ENCODE measurements at places on chromosomes 4 and X.

- DNase-seq: no peak
Observed at GRCh38 chr4:168059251-168059650, 33.1 kb upstream of the ANXA10 start.

DNA sequence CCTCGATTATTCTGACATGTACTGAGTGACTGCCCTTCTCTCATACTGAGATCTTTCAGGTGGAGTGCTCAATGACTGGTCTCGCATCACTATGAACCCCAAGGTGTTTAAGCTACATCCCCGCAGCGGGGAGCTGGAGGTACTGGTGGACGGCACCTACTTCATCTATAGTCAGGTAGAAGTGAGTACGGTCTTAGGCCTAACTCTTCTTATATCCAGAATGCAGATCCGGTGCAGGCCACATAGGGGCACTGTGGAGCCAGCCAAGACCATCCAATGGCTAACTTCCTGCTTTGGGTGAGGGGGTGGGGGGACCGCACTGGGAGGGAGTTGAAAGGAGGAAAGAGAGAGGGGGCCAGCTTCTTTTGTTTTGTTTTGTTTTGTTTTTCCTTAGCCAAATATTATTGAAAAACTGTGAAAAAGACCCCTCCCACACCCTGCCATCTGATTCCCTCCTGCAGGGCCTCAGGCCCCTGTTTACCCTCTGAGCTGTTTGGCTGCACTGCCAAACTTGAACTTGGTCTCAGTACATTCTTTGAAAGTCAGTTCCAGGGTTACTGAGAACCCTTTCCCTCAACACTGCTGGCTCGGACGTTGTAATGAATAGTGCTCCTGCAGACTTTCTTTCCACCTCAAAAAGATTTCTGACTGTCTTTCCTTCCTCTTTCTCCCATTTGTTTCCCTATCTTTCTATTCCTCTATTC, 16.2 kb downstream of the AWAT2 start:
- DNase-seq: peak; percentile 29

- no peak for DNase-seq
Observed at GRCh38 chr4:82811838-82812341, 13.3 kb upstream of the SCD5 start.

DNA sequence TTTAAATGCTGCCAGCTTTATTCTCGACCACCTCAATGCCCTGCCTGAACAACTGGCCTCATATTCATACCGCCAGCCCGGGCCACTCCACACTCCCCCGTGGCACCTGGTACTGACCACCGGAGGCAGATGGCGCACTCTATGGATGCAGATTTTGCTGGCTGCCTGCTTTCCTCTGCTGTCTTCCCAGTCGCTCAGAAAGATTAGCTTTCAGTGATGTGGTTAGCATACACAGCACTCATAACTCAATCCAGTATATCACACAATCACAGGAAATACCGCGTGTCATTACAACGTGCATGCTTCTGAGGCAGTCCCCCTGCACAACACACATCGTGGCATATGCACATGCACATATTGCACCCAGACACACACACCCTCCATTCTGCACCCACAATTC, 147.2 kb upstream of the BCOR start:
- peak; percentile 35 for DNase-seq

DNA sequence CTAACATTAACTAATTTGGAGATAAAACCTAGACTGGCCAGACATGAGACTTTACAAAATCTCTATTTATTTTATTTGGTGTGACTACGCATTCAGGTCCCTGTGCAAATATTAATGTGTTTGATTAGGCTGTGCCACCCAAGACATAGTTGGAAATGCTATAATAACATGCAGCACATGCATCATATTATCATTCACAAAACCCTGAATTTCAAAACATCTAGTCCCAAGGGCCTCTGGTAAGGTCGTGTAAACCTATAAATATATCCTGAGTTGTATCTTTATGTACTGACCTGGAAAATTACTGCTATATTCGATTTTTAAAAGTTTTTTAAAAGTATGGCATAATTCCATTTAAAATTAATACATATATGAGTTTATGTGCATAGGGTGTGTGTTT, 47.1 kb upstream of the FAT4 start:
- no peak for DNase-seq

GRCh38 chr4:112327965-112328733, 31.0 kb downstream of the ALPK1 start:
- DNase-seq: peak; percentile 68
